Activated CD8-positive, alpha-beta memory T cell treated with anti-CD3 and anti-CD28 coated beads for 4 hours (primary cell): ENCODE measurements at places on chromosomes 12 and 14.

DNA sequence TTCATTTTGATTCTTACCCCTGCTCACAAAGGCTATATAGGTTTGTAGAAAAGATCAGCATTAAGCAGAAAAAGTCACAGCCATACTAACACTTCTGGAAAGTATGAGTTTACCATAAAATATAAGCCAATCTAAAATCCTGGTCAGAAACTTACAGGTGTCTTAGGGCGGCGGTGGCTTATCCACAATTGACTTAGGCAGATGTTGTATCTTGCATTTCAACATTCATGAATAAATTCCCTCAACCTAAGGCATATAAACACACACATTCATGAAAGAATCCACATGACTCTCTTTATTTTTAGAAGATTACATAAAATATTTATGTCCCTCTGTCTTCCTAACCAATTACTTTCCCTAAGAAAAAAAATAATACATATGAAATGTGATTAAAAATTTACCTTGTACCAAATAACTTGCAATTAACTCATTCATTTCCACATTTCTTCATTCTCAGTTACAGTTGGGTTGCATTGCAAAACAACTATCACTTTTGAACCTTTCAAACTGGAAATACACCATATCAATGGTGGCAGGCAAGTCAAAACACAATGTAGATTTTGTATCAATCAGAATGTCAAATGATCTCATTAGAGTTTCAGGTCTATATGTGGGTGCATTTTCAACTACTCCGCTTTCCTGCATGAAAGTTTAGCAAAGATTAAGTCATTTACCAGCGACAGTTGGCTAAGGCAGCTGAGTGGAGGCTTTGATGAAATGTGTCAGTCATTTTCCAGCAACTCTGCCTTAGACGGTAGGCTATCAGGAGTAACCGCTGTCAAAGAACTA, 124.4 kb downstream of the SLC15A5 start:
- no peak for DNase-seq

DNA sequence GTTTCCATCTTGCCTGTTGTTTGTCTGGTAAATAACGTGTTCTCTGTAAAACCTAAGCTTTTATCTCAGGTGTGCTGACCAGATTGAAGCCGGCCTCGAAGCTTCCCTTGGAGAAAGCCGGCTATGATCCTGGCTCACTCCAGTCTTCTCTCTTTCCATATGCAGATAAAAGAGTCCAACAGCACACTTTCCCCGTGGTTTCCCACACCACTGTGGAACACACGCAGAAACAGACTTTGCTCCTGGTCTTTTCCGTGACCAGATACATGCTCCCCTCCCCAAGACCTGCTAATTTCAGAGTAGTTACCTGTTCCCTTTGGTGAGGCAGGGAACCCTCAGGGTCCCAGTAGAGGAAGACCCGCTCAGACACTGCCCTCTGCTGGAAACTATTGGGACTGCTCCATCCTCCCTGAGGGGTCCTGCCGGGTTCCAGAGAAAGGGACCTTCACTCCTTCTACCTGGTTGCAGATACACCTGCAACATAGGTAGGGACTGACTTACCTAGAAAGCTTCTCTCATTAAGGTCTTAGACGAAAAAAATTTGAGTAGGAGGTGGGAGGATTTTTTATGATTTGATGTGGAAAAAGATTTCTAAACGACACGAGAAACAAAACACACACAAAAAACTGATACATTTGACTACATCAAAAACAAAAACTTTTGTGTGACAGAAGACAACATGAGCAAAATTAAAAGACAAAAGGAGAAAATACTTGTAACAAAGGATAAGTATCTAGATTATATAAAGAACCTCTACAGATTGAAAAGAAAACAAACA, 415.4 kb upstream of the CCDC196 start:
- DNase-seq, result peak; percentile 30

GRCh38 chr12:94614288-94614721, 36.1 kb downstream of the TMCC3 start:
- no peak for DNase-seq

GRCh38 chr12:26630546-26631027, 202.4 kb downstream of the ITPR2 start:
- no peak for DNase-seq

DNA sequence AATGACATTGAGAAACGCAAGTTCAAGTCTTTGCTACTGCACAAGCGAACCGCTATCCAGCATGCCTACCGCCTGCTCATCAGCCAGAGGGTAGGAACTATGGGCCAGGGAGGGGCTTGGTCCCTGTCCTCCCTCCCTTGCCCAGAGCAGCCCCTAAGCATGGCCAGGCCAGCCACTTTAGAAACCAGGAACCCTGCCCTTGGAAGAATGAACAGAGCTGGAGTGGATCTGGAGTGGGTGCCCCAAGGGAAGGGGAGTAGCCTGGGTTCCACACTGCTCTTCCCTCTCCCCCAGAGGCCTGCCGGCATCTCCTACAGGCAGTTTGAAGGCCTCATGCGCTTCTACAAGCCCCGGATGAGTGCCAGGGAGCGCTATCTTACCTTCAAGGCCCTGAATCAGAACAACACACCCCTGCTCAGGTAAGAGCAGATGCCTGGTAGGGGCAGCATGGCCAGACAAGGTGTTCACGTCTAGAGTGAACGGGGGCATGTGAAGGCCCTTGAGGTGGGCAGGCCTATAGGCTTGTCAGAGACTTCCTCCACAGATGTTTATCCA, 55.8 kb downstream of the TPCN1 start:
- no peak for DNase-seq

DNA sequence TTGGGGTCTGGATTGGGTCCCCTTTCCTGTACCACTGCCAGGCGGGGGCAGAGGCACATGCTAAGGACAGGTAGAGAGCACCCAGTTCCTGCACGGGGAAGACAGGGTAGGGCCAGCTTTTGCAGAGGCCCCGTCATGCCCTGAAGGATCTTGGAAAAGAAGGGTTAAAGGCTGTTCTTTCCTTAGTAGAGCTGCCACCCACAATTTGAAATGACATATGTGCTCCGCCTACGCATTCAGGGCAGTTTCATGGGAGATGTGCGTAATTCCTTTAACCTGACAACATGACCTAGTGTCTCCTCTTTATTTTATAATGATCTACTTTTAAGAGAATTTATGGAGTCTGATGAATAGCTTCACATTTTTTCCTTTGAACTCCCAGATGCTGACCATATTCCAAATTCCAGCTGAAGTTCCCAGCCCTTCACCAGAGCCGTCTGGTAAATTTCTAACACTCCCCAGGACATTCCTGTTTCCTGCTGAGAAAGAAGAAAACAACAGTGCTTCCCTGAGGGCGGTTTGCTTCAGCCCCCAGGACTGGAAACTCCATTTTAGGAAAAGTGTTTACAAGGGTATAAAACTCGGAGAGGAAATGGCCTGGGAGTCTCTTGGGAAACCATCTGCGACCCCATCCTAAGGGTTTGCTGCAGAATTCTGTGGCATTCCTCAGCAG, 58.9 kb upstream of the PLEKHG3 start:
- DNase-seq, result no peak

DNA sequence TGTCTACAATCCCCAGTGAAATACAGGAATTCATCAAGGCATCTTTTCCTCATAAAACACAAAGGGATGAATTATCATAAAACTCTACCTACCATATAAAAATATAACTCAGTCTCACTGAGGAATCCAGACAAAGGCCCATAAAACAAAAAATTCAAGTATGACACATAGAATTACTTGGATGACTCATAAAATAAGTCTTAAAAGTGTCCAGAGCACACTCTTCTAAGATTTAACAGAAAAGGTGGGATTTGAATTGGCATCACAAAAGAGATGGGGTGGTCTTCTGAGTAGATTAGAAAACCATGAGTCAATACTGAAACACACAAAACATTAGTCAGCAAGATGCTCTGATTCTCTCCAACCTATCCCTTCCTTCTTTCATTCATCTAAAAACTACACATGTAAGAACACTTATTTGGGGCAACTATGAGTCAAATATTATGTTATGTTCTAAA, 202.7 kb upstream of the GARIN6 start:
- no peak for DNase-seq

DNA sequence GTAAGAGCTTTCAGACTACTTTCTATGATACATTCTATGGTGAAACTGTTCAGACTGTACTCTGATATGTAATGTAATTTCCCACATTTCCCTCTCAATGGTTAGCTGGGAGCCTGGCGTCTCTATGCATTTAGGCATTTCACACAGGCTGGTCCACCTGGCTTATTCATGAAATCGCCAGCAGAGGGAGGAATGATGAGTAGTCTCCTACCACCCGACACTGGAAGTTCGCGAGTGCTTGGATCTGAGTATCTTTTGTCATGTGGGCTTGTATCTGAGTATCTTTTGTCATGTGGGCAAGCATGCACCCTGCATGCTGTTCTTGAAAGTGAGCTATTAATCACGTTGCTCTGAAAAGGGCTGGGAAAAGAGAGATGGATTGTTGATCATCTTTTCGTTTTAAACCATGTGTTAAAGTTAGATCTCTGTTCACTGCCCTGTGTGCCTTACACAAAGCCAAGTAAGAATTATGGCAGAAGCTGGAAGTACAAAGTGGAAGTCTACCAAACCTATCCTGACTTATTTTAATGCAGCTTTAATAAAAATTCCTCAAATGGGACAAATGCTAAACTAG, 235.0 kb downstream of the ATP23 start:
- no peak for DNase-seq

GRCh38 chr12:15887043-15887817, 5.0 kb downstream of the STRAP start:
- no peak for DNase-seq

DNA sequence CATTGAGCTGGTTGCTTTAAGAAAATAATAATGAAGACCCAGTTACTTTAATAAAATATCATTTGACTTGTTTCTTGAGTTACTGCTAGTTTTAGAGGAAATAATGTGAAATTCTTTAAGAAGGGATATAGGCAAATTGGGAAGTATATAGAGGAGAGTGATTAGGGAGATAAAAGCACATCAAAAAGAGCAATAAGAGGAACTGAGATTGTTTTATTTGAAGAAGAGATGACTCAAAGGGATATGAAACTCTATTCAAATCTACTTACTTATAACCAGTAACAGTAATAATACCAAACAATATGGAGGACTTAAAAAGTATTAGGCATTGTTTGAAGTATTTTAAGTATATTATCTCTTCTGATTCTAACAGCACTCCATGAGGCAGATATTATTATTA, 37.1 kb downstream of the LRRK2 start:
- no peak for DNase-seq

GRCh38 chr14:59096303-59096702, 92.2 kb upstream of the DAAM1 start:
- no peak for DNase-seq

- DNase-seq, result no peak
Measured at GRCh38 chr12:107992870-107993451, 136.1 kb upstream of the WSCD2 start.

- DNase-seq, result no peak
Measured at GRCh38 chr12:64180951-64181350, 41.1 kb downstream of the KICS2 start.

GRCh38 chr12:26246483-26247164, 51.3 kb downstream of the SSPN start:
- no peak for DNase-seq

- no peak for DNase-seq
Measured at GRCh38 chr12:6699989-6700645, 498 bp downstream of the PIANP start.

DNA sequence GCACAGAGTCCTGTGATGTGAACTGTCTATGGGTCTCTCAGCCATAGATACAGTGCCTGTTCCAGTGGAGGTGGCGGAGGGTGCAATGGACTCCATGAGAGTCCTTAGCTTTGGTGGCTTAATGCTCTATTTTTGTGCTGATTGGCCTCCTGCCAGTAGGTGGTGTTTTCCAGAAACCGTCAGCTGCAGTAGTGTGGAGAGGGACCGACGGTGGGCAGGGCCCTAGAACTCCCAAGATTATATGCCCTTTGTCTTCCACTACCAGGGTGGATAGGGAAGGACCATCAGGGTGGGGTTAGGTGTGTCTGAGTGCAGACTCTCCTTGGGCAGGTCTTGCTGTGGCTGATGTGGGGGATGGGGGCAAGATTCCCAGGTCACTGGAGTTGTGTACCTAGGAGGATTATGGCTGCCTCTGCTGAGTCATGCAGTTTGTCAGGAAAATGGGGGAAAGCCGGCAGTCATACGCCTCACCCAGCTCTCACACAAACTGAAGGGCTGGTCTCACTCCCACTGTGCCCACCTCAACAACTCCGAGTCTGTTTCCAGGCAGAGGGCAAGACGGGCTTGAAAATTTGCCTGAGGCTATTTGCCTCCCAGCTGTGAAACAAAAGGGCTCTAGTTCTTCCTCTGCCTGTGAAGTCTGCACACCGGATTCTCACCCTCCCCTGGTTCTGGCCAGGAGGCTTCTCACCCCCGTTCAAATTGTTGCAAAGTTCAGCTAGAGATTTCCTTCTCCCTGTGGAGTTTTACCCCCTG, 24.9 kb upstream of the ZDHHC17 start:
- DNase-seq, result no peak

- DNase-seq, result no peak
Measured at GRCh38 chr14:50285861-50286260, 26.2 kb downstream of the L2HGDH start.

DNA sequence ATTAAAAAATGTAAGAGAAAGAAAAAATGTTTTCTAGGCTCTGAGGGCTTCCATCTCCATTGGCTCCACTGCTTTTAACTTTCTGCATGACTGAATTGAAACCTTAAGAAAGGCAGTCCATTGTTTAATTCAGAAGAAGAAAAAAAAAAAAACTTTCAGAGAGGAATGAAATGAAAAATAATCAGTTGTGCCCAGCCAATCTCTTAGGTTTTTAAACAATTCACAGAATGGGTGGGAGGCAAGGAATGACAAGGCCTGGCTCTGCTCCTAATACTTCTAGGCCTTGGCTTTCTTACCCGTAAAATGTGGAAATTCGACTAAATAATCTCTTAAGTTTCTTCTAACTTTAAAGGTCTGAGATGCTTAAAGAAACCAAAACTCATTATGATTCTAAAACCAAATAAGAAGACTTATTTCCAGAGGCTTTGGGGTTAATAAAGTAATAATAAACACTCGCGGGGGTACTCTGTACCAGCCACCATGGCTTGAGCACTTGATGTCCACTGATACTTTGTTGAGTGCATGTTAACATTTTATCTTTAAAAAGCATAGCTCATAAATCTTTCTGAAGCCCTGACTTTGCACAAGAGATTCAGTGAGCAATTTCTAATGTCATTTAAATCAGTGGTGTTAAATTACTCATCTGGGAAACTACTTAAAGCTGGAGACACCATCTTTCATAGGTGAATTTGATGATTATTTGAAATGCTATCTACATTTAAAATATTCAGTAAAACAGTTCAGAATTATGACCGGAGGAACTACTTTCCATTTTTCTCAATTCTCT, 49.6 kb downstream of the STON2 start:
- no peak for DNase-seq

DNA sequence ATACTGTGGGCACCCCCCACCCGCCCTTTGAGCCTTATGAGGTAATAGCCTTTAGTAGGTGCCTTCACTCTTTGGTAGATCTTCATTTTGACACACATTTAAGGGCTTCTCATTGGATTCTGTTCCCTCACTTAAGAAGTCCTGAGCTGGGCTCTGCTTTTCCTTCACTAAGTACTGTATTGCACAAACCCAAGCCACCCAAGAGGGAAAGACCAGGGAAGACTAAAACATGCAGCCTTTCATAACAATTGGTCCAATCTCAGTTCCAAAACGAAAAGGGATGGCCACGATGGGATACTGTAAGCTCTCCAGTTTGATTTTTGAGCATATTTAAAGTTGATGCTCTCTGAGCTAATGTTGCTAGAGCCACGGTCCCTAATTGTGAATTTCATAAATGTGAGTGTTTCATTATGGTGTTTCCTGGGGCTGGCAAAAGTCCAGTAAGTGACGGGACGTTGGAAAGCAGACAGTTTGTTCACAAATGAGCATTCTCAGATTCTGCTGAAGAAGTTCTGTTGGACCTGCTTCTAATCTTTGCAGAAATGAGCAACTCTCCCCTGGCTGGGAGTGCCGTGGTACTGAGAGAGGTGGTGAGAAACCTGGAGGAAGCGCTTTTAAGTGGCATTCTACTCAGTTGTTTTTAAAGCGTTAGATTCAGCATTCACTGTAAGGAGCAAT, 9.4 kb downstream of the SSPN start:
- DNase-seq, result no peak
